ENCODE measurements at places on chromosomes 5 and 9.

- no peak for DNase-seq
Measured at GRCh38 chr5:73523861-73524260, 25.6 kb downstream of the BTF3 start.

DNA sequence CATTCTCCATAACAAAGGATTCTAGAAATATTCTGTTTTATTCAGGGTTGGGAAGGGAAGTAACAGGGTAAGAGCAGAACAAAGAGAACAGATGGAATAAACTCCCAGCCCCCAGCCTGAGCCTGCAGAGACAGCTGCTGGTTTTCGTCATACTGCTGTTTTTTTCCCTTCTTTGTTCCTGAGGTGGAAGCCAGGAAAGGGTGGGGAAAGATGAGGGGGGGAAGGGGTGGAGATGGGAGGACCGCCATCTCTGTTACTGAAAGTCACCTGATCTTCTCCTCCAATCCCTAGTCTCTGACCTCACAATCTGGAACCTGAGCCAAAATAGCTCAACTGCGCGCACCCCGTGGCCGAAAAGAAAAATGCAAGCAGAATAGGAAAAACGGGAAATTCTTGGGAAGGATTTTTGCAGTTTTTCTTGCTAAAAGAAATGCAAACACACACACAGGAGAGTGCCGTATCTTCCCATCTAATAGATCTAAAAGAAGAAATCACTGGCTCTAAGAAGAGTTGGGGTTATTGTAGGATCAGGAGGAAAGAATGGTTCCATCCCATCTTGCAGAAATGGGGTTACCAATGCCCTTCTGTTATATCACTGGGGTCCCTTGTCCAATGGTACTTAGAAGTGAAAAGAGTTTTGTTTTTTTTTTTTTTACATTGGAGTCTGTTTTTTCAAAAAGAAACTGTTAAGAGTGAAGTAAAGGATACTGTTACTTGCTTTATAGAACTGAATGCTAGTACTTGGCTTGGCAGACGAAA, 57.9 kb downstream of the DIAPH1 start:
- DNase-seq: peak; percentile 35

DNA sequence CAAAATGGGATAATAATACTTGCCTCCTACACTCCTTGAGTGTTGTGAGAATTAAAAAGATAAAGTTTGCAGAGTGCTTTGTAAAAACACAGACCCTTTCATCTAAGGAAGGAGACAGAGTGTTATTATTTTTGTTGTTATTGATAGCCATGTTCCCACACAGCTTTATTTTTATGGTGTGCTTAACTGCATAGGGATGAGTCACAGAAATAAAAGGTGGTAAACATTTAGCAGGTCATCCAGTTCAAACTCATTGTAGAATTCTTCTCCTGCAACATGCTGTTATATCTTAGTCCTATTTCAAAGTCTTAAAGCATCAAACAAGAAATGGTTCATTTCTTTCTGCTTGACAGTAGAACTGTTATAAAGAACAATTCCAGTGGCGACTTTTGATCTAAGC, 367.5 kb upstream of the ACTBL2 start:
- no peak for DNase-seq

DNA sequence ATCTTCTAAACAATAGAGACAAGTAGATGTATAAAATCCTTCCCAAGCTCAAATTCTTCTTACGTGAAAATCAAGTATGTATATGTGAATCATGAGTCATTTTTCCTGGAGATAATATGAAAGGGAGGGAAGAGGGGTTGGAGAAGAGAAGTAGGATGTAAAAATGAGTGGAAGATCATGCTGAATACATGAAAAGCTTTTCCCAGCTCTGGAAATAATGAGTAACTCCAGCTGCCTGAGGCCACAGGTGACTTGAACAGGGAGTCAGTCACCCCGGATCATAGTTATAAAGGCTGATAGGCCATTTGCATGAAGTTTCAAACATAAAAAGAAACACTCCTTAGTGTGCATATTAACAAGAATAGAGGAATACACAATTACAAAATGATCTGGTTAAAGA, 486.7 kb downstream of the EFNA5 start:
- no peak for DNase-seq

DNA sequence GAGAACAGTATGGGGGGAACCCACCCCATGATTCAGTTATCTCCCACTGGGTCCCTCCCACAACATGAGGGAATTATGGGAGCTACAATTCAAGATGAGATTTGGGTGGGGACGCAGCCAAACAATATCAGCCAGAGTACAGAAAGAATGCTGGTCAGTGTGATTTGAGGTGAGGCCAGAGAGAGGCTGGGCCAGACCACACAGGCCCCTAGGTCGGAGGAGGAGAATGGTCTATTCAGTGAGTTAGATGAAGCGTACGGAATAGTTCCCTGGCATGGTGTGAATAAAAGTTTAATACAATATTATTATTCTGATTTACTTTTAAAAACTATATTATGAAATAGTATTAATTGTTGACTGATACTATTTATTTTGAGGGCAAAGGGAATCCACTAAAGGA, 39.7 kb downstream of the PCSK5 start:
- DNase-seq: no peak

DNA sequence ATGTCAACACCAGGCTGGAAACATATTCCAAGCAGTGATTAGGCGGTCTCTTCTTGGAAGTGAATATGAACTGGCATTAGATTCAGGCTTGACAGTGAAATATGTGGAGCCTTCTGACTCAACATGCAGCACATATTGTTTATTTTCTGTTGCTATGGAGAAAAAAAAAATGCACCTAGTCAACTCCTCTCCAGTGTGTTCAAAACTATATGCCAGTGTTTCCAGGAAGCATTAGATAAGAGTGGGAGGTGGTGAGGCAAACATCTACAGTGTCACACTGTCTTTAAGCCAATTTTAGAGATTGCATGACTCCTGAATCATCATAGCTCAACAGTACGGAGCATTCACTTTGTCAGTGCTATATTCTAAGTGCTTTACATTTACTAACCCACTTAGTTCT, 117.9 kb downstream of the HCN1 start:
- DNase-seq: peak; percentile 4
